NB4 (cell line): ENCODE measurements at places on chromosomes 13 and 19.

GRCh38 chr19:31648347-31648746 lies 299.1 kb upstream of the TSHZ3 start:
- no peak for DNase-seq

DNA sequence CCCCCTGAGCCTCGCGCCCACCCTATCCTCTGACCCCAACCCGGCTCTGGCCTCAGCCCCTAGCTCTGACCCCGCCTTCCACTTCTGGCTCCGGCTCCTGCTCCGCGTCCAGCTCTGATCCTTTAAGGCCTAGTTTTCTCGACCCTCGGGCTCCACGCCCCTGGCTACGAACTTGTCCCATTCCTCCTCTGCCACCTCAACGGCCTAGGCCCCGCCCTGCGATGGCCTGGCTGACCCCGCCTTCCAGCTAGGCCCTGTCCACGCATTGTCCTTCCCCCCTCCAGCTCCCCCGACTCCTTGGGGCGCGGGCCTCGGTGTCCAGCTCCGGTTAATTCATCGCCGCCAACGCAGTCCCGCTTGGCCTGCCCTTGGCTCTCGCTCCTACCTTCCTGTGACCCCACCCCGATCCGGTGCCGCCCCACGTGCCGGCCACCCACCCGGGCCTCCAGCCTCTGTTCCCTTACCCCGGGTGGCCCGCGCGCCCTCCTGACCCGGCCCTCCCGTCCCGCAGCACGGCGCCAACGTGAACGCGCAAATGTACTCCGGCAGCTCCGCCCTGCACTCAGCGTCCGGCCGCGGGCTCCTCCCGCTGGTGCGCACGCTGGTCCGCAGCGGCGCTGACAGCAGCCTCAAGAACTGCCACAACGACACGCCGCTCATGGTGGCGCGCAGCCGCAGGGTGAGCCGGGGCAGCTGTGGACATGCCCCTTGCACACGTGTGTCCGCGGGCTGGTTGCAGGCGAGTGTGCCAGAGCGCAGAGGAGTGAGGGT lies 9.4 kb downstream of the BCL3 start:
- no peak for DNase-seq

GRCh38 chr19:49981603-49982593 lies 20.9 kb upstream of the SIGLEC11 start:
- DNase-seq: no peak

- DNase-seq: no peak
These were observed 73.7 kb upstream of the NPAS1 start for GRCh38 chr19:46945694-46946489.

DNA sequence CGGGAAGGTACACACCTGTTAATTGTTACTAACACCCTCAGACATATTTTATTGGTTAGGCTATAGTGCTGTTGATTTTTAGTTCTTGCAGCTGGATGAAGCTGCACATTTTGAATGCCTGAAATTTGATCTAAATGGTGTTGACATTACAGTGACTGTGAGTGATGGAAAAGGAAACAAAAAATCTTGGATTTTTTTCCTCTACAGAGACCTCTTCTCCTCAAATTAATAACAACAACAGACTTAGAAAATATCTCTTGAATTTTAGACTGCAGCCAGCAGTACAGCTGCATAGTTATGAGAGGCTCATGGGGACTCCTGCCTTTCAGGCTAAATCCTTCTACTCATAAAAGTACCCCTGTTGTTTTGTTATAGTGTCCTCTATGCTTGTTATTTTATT lies 500.5 kb upstream of the SPRY2 start:
- no peak for DNase-seq

- DNase-seq: peak; percentile 29
These were observed 15.4 kb upstream of the CCNP start for GRCh38 chr19:40241809-40242384.

- no peak for DNase-seq
These were observed 30.1 kb downstream of the KLF12 start for GRCh38 chr13:74103970-74104555.

DNA sequence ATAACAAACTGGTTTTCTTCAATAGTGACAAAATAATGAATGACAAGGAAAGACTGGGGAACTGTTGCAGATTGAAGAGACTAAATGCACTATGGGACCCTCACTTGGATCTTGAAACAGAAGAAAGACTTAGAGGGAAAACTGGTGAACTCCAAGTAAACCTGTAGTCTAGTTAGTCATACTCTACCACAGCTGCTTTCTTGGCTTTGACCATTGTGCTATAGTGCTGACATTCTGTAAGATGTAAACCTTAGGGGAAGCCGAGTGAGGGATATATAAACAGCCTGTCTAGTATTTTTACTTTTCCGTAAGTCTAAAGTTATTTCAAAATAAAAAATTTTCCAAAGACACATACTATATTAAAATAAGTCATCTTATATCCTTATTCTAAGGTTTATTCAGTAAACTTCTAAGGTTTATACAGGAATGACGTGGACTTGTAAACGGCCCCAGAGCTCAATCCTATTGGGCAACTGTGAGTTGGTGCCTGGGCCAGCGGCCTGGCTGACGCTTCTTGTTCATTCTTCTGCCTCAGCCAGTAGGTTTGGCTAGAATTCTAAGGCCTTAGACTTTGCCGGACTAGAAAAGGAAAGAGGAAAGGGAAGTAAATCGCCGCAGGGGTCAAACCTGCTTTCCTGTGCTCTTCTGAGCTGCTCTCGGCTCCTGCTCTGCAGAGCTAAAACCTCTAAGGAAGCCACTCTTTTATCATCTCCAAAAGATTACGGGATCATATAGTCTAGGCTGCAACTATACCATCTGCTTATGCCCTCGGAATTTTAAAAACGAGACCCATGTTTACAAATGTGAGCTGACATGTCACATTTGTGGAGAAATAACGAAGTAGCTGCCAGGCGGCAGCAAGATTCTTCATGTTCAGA lies 33.6 kb upstream of the UBE2L5 start:
- peak; percentile 80 for DNase-seq

DNA sequence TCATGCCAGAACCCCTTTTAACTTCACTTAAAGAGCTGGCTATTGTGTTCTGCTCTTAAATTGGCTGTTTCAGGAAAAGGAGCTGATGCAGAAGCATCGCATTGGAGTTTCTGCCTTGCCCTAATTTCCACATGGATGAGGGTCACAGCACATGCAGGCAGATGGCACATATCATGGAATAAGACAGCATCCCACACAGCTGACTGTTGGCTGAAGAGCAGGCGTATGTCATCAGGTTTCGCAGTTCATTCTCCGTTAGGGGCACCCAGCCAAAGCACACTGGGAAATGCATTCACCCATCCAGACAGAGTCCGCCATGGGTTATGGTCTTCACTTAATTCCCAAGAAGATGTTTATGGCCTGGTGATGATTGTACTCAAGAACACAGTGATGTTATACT lies 572.5 kb downstream of the LIG4 start:
- no peak for DNase-seq

GRCh38 chr19:29121684-29122083 lies 91.3 kb downstream of the UQCRFS1 start:
- DNase-seq: peak; percentile 16

DNA sequence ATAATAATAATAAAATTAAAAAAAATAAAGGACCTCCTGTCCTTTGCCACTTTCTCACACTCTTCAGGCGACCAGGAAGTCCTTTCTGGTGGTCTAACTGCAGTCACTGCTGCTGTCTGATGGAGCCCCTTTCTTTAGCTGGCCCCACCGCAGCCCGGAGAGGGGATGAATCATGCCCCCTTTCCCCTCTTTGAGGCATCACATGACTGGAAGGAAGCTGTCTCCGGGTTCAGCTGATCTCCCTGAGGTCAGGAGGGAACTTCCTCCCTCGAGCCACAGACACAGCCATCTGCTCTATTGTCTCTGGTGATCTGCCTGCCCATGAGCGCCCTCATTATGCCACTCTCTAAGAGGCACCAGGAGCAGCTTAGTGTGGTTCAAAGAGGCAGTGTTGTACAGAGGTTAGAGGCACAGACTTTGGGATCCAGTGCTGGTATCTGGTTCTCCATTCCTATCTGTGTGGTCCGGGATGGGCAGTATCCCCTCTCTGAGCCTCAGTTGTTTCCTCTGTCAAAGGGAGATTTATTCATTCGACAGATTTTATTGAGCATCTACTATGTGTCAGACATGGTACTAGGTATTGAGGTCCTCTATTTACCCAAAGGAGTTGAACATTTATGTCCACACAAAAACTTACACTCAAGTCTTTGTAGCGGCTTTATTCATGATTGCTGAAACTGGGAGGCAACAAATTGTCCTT lies 30.0 kb downstream of the VAV1 start:
- peak; percentile 94 for DNase-seq

DNA sequence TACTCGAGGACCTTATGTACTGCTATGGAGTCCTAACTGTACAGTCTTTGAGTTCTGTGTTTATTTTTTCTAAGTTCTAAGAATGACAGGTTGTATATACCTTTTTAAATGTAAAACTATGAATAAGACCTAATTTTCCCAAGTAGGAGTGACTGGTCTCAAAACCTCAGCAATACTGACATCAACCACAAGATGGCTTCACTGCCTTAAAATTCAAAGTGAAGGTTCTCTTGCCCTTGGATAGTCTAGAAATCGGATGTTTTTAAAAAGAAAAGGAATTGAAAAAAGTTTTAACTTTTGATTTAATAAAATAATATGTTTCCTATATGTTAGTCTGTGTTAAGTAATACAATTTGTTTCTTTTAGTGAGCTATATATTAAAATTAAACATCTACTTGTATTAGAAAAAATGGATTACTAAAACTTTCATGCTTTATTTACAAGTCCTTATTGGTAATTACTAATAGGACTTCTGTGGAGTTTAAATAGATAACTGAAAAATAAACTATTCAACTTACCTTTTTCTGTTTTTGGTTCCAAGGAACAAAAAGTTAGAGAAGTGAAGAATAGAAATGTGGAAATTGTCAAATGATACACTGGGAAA lies 52.0 kb downstream of the TDRD3 start:
- DNase-seq: peak; percentile 63

- peak; percentile 70 for DNase-seq
These were observed 334 bp upstream of the ANGPTL6 start for GRCh38 chr19:10102787-10103236.

- no peak for DNase-seq
These were observed 29.8 kb downstream of the DPF1 start for GRCh38 chr19:38194061-38194701.

DNA sequence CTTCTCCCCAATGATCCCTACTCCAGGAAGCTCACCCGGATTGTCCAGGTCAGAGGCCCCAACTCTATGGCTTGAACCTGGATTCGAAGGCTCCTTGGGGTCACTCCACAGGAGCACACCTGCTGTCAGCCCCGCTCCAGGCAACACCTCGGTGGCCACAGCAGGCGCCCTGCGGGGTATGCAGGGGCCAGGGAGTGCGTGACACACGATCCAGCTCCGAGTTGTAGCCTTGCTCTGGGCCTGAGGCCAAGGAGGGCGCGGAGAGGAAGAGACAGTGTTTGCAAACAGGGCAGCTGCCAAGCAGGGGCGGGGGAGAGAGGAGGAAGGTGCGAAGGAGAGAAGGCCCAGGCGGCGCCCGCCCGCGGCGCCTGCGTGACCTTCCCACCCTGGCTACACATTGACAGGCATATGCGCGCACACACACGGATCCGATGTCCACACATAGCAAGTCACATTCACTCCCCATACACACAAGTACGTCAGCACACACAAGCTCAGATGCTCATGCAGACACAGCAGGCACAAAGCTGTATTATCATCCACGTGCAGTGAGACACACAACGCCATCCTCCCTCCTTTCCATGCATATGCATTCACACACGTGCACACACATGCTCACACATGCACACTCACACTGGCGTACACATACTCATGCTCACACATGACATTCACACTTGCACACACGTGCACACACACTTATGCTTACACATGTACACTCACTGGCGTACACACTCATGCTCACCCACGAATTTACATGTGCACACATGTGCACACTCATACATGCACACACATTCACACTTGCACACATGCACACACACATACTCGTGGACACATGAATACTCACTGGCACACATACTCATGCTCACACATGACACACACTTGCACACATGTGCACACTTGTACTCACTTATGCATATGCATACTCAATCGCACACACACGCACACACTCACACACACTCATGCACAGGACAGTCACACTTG lies 10.4 kb downstream of the SBK2 start:
- no peak for DNase-seq

DNA sequence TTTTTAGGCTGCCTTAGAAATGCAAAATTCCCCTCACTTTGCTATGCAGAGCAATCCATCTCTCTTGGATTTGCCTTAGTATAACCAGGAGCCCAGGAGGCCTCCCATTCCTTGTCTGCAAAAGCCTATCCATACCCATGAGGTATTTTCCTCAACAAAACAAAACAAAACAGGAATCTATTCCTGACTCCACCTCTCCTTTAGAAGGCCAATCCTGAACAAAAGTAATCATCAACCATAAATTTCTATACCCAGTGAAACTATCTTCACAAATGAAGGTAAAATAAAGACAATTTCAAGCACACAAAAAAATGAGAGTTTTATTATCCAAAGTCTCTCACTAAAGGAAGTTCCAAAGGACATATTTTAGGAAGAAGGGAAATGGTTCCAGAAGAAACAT lies 365.7 kb downstream of the KCNRG start:
- DNase-seq: no peak

GRCh38 chr13:109436841-109437240 lies 349.5 kb downstream of the IRS2 start:
- DNase-seq: no peak

GRCh38 chr19:4935444-4935843 lies 26.1 kb downstream of the UHRF1 start:
- no peak for DNase-seq

GRCh38 chr19:58296104-58296503 lies 9.1 kb upstream of the ERVK3-1 start:
- no peak for DNase-seq

DNA sequence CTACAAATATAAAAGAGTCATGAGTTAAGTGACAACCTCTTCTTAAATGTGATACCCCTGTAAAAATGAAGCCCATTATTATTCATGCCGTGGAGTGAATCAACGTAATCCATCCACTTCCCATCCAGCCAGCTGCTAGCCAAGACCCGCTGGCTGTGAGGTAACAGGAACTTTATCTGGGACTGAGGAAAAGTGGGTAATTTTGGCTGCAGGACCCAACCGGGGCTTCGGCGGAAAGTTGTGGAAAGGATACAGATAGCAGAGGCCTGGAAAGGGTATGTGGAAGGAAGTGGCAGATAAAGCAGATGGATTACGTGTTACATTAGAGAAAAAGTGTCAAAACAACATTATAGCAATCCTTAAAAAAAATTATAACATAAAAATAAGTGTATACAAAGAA lies 48.3 kb downstream of the SLC7A1 start:
- no peak for DNase-seq

- no peak for DNase-seq
These were observed 7.0 kb upstream of the TMC4 start for GRCh38 chr19:54179921-54180461.

DNA sequence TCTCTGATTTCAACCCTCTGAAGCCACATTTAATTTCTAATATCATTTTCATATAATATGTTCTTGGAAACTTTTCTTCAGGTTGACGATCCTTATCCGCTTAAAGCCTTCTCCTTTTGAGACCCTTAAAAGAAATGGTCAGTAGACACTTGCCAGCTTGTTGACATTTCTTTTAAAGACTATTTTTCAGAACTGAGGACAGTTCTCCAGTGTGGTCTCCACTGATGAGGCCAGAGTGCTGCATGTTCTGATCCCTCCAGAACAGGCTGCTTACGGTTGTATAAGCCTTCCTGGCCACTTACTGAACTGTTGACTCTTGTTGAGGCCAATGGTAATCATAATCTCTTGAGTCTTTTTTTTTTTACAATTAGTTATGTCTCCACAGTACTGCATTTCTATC lies 477.3 kb downstream of the FGF9 start:
- no peak for DNase-seq
